ENCODE measurements at places on chromosomes 1 and 21.

- DNase-seq, result no peak
Observed at GRCh38 chr1:192826791-192827546, 18.1 kb downstream of the RGS2 start.

DNA sequence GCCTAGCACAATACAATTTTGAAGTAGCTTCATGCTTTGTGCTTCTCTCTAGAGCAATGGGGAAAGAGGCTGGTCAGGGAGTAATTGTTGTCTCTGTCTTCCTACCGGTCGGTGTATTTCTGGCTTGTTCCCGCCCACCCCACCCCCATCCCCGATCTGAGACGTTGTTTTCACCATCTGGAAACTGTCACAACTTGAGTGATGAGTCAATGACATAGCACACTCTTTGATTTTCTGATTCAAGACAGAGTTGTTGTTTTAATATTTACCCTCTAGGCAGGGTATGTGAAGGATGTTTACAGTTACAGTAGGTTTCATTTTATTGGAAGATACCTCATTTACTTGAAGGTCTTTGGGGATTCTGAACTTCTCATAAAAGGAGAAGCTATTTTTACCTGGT, 7.0 kb downstream of the IL12RB2 start:
- DNase-seq, result no peak

GRCh38 chr1:192876633-192877032, 67.8 kb downstream of the RGS2 start:
- no peak for DNase-seq

GRCh38 chr1:190511554-190511953, 33.9 kb upstream of the BRINP3 start:
- DNase-seq, result no peak

Data from IMR-90 (cell line).